ENCODE measurements at places on chromosomes 3 and 15.

- no peak for DNase-seq
Observed at GRCh38 chr3:112786002-112786590, 60.6 kb downstream of the CD200R1L start.

GRCh38 chr3:53726643-53727042 lies 119.6 kb downstream of the CHDH start:
- no peak for DNase-seq

DNA sequence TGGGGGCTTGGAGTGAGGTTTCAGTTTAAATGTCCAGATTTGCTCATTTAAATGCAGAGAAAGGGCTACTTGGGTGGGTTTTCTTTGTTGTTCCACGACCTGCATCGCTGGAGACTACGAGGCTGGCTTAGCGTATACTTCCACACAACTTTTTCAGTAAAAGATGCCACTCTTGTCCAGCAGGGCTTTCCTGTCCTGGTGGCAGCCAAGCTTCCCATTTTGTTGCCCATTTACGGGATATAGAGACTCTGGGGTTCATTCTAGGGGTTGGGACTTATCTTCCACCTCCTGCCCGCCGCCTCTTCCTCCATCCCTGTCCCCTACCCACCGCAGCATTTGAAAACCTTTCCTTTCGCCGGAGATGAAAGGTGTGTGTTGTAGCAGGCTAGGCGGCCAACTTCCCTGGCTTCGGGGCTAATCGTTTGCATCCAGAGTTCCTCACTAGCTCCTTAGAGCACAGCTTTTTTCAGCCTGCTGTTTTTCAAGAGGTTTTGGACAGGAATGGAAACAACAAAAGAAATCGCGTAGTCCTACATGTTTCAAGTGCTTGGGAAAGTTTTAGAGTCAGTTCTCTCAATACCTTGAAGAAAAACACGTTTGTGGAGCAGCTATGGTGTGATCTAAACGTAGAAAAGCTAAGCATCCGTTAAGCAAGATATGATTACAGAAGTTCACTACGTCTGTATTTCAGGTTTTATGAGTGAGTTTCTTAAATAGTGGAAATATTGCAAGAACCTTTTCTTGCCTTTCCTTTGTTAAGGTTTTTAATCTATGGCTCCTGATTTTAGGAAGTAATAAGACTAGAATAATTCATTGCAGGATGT lies 843 bp downstream of the CHRNA5 start:
- DNase-seq, result no peak

GRCh38 chr3:149472030-149472797 lies 2.3 kb upstream of the TM4SF4 start:
- DNase-seq, result no peak

DNA sequence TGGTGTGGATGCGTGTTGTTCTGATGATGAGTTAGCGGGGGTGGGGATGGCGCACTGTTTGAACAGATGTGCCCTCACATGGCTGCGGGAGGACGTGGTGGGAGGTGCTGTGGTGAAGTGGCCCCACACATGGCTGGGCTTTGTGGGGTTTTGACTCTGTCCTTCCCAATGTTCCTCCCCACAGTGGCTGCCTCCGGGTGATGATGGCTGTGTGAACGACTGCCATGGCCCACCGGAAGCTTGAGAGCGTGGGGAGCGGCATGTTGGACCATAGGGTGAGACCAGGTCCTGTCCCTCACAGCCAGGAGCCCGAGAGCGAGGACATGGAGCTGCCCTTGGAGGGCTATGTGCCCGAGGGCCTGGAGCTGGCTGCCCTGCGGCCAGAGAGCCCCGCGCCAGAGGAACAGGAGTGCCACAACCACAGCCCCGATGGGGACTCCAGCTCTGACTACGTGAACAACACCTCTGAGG lies 167.9 kb downstream of the APBA2 start:
- DNase-seq, result no peak

GRCh38 chr3:18740631-18741583 lies 315.8 kb upstream of the SATB1 start:
- DNase-seq, result no peak

All from NCI-H524 treated with DMSO at 0.1 percent for 48 hours (cell line).